Type B pancreatic cell (in vitro differentiated cells): ENCODE measurements at places on chromosomes 5 and 9.
A peak's percentile ranks its signal among the peaks of the same experiment; 100 is the strongest.

GRCh38 chr5:117759849-117760499 lies 1185.4 kb upstream of the SEMA6A start:
- no peak for DNase-seq
- no peak overlapping the region for H3K4me3 ChIP-seq

DNA sequence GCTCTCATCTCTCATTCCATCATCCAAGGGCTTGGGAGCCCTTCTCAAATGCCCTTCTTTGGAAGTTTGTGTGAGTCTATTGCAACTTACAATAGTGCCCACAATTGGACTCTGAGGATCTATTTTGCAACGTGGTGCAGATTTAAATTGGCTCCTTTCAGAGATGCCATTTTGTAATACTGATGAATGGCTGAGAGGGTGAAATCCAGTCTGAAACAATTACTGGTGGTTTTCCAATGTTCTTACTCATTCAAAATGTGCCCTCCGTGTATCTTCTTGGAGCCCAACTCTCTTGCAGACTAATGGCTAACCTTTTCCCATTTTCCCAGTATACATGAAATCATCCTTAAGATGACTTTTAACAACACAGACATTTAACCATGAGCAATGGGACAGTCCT lies 6.1 kb downstream of the ZNF462 start:
- peaks cover 53% of the 10 kb centered on the region for H3K36me3 ChIP-seq
- no peak overlapping the region for H3K27ac ChIP-seq
- DNase-seq: no peak
- peak overlapping the region; percentile 72 for H3K4me3 ChIP-seq
- H3K27me3 ChIP-seq: no peaks in the 10 kb centered on the region
- H3K4me1 ChIP-seq: peaks cover 57% of the 10 kb centered on the region

DNA sequence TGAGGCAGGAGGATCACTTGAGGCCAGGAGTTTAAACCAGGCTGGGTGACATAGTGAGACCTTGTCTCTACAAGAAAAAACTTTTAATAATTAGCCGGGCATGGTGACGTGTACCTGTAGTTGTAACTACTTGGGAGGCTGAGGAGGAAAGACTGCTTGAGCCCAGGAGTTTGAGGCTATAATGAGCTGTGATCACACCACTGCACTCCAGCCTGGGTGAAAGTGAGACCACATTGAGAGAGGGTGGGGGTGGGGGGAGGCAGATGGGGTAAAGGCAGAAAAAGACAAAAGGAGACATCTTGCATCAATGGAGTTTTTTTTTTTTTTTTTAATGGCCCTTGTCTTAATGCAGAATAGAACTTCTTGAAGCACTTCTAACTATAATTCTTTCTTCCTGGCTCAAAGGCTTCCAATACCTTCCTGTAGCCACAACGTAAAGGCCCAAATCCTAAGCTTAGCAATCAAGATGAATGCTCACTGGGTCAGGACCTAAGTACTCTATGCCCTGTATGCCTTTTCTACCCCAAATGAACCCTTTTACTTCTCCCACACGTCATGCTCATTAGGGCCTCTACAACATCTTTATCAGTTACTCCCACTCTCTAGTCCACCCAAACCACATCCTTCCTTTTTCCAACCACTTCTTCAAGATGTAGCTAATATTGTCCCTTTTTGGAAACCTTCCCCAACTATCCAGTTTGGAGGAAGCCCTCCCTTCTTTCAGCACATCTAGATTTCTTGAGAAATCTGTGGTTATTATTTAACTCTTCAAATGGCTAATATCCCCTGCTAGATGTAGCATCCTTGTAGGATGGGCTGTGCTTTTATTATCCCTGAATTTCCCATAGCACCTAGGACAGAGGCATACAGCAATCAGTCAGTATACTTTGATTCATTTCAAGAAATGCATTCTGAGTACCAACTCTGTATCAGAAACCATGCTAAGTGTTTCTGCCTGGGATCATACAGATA lies 40.8 kb downstream of the CSF2 start:
- peaks cover 5% of the 10 kb centered on the region for H3K27me3 ChIP-seq
- no peak for DNase-seq

- no peak for DNase-seq
- no peak overlapping the region for H3K4me3 ChIP-seq
- H3K27ac ChIP-seq: no peak overlapping the region
These were observed 150.0 kb downstream of the NTRK2 start for GRCh38 chr9:84819491-84819991.

- no peaks in the 10 kb centered on the region for H3K36me3 ChIP-seq
- no peak for DNase-seq
- no peaks in the 10 kb centered on the region for H3K4me1 ChIP-seq
These were observed 142.1 kb downstream of the HINT1 start for GRCh38 chr5:131022811-131023497.

DNA sequence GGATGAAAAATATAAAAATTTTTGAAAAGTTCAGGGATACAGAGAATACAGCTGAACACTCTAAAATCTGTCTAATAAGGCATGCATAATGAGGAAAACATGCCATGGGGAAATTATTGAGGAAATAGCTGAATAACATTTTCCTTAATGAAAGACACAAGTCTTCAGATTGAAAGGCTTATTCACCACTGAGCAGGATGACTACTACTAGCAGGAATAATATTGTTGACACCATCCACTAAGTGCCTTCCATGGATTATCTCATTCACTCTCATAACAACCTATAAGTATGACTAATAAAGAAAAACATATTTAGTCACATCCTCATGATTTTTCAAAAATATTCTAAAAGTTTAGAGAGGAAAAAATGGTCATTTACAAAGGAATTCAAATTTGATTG lies 96.7 kb upstream of the FER start:
- no peaks in the 10 kb centered on the region for H3K4me1 ChIP-seq
- peaks cover 10% of the 10 kb centered on the region for H3K27me3 ChIP-seq
- H3K36me3 ChIP-seq: peaks cover 3% of the 10 kb centered on the region
- no peak overlapping the region for H3K4me3 ChIP-seq
- DNase-seq: no peak

GRCh38 chr9:98375138-98375726 lies 119.8 kb upstream of the TBC1D2 start:
- peaks cover 15% of the 10 kb centered on the region for H3K4me1 ChIP-seq
- no peak for DNase-seq
- H3K36me3 ChIP-seq: no peaks in the 10 kb centered on the region
- peak overlapping the region; percentile 62 for H3K27ac ChIP-seq

- no peaks in the 10 kb centered on the region for H3K27me3 ChIP-seq
- no peak overlapping the region for H3K4me3 ChIP-seq
- no peak for DNase-seq
- no peak overlapping the region for H3K27ac ChIP-seq
- no peaks in the 10 kb centered on the region for H3K4me1 ChIP-seq
- H3K36me3 ChIP-seq: no peaks in the 10 kb centered on the region
These were observed 290.5 kb downstream of the SLF1 start for GRCh38 chr5:94908889-94909480.

- DNase-seq: no peak
- no peak overlapping the region for H3K27ac ChIP-seq
- H3K4me3 ChIP-seq: no peak overlapping the region
- H3K4me1 ChIP-seq: no peaks in the 10 kb centered on the region
- H3K27me3 ChIP-seq: no peaks in the 10 kb centered on the region
- H3K36me3 ChIP-seq: peaks cover 23% of the 10 kb centered on the region
These were observed 62.9 kb downstream of the USP20 start for GRCh38 chr9:129898185-129898584.

DNA sequence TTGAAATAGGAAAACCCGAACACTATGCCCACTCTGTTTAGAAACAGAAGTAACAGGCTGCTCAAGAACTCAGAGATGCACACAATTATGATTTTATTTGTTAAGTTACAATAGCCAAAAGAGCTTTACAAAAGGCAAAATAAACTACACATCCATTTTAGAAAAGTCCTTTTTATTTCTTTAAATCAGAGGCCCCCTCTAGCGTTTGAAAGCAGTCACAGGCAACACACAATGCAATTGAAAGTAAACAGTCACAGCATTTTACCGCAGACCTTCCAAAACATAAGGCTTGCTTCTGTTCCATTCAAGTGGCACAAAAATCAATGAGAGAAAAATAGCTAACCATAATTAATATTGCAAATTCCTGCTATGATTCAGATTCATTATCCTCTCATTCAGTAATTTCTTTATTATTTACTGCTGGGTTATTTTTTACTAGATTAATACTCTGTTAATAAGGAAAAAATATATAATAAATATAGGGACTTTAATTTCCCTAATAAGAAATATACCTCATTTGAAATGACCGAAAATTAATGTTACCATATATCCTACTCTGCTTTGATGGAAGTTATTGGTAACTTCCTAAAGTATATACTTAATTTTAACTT lies 78.3 kb downstream of the CEP120 start:
- H3K4me3 ChIP-seq: no peak overlapping the region
- H3K36me3 ChIP-seq: peaks cover 3% of the 10 kb centered on the region
- peaks cover 5% of the 10 kb centered on the region for H3K27me3 ChIP-seq
- H3K27ac ChIP-seq: no peak overlapping the region

DNA sequence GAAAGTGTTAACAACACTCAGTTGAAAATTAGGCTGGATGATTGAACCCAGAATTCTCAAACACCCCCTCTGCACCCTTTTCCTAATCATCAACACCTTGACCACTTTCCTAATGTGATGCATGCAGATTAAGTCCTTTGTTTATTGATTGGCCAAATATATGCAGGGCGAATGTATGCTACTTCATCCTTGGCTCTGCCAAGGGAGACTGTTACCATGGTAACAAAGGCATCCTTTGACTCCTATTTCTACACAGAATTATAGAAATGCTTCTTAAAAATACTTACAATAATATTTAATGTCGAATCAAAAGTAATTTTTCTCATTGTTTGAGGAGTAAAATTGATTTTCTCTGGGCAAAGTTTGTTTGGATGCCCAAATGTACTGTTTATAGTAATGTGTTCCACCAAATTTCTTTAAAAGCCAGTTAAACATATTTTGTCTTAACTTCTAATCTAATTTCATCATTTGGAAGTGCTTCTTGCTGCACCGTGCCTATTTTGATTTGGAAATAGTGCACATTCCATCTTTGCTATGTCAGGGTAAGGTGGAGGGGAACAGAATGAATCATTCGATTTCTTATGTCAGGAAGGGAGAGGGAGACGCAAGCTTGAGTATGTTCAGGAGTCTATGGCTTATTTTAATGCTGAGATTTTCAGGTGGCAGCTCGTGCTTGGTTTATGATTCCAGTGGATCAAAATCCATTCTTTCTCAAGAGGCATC lies 1384.3 kb upstream of the WWC1 start:
- H3K27me3 ChIP-seq: peaks cover 10% of the 10 kb centered on the region
- H3K4me1 ChIP-seq: no peaks in the 10 kb centered on the region
- no peaks in the 10 kb centered on the region for H3K36me3 ChIP-seq

- no peaks in the 10 kb centered on the region for H3K4me1 ChIP-seq
- H3K36me3 ChIP-seq: no peaks in the 10 kb centered on the region
- H3K27ac ChIP-seq: no peak overlapping the region
- no peak for DNase-seq
These were observed 332.3 kb downstream of the CWC27 start for GRCh38 chr5:65100911-65101631.

DNA sequence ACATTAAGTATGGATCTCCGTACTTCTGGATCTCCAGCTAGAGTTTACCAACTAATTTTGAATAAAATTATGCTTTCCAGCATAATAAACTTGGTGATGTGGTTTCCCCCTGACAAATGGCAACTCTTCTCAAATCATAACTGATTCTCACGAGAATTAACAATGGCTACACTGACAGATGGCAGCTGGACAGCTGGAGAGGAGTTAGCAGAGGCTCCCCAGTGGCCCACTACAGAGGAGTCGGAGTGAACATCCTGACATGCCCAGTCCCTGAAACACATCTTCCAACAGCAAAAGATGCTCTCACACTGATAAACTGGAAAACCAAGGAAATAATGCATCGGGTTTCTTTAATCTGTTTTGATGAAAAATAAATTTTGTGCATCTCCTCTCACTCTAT lies 239.6 kb downstream of the MAN2A1 start:
- H3K27me3 ChIP-seq: no peaks in the 10 kb centered on the region
- no peak overlapping the region for H3K27ac ChIP-seq
- no peak overlapping the region for H3K4me3 ChIP-seq
- H3K36me3 ChIP-seq: no peaks in the 10 kb centered on the region
- H3K4me1 ChIP-seq: peaks cover 6% of the 10 kb centered on the region

DNA sequence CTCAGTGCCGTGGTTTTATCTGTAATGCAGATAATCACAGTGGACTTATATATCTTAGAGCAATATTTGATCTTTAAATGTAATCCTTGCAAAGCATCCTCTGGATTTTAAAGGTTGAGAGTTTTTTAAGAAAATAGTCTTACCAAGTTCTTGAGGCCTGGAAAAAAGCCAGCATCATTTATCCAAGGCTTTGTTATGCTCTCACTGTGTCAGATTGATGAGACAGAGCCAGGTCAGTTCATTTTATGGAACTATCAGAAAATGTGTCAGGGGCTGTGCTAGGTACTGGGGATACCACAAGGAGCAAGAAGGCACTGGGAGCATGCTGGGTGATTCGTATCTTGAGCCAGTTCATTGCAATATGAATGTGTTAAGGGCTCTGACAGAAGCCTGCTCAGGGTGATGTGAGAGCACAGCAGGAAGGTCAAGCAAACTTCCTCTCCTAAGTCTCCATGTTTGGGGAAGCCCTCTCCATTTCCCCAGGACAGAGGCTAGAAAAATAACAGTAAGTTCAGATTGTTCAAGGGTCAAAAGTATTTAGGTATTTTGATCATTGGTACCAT lies 19.7 kb downstream of the C7 start:
- DNase-seq: no peak
- H3K36me3 ChIP-seq: no peaks in the 10 kb centered on the region
- H3K4me1 ChIP-seq: no peaks in the 10 kb centered on the region
- no peak overlapping the region for H3K4me3 ChIP-seq
- H3K27ac ChIP-seq: no peak overlapping the region

- no peak overlapping the region for H3K27ac ChIP-seq
- H3K36me3 ChIP-seq: no peaks in the 10 kb centered on the region
- H3K4me1 ChIP-seq: peaks cover 14% of the 10 kb centered on the region
- DNase-seq: no peak
- peak overlapping the region; percentile 53 for H3K4me3 ChIP-seq
These were observed 1.6 kb upstream of the BRINP1 start for GRCh38 chr9:119370816-119371215.

DNA sequence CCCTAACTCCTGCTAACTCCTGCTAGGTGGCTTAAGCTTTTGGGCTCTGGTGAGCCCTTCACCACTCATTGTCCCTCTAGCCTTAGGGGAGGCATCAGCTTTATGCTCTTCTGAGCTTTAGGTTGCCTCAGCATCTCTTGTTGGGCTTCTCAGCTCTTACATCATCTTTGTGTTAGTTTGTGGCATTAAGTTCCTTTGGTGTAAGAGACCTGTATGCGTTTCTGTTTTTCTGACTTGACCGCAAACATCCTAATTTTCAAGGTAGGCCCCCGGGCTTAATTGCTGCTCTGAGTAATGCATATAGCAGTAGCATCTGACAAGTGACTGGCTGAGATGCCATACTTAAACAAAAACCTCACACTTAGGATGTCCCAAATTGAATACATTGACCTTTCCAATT lies 287.8 kb upstream of the TUT7 start:
- peaks cover 5% of the 10 kb centered on the region for H3K36me3 ChIP-seq
- peaks cover 53% of the 10 kb centered on the region for H3K4me1 ChIP-seq
- peaks cover 25% of the 10 kb centered on the region for H3K27me3 ChIP-seq
- no peak for DNase-seq

- peaks cover 4% of the 10 kb centered on the region for H3K4me1 ChIP-seq
- H3K4me3 ChIP-seq: no peak overlapping the region
- no peaks in the 10 kb centered on the region for H3K27me3 ChIP-seq
- no peaks in the 10 kb centered on the region for H3K36me3 ChIP-seq
- no peak for DNase-seq
These were observed 59.1 kb downstream of the PDCD1LG2 start for GRCh38 chr9:5569409-5569808.
